LoVo (cell line): ENCODE measurements at places on chromosomes 3 and 15.

DNA sequence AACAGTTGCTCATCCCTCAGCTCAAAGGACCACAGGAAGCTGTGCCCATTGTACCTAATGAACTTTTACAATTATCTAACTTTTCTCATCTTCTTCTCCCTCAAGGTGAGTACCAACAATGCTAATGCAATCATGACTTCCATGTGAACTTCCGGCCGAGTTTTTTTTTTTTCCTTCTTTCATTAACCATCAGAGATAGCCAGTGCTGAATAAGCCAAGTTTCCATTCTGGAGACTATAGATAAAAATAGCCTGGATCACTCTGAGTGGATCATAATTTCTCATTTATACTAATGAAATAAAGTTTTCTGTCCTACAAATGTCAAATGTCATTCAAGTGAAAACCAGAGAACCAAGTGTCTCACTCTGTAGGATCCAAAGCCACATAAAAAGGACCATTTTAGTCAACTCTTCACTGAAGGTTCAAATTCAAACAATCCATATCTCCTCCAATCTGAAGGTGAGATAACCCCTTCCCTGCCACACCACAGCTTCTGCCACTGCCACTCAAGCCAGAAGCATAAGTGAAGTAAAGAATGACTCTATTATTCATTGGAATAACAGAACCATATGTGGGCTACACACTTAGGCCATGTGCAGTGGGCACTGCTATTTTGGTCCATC is 5.5 kb downstream of the SUMF1 start:
- no peak for DNase-seq

- DNase-seq, result peak; percentile 54
Observed at GRCh38 chr3:102180280-102180931, 254.4 kb upstream of the ZPLD1 start.

GRCh38 chr3:65230261-65231139 is 542.7 kb upstream of the ADAMTS9 start:
- DNase-seq, result no peak

GRCh38 chr15:73952913-73953750 is 26.9 kb downstream of the LOXL1 start:
- DNase-seq, result no peak

DNA sequence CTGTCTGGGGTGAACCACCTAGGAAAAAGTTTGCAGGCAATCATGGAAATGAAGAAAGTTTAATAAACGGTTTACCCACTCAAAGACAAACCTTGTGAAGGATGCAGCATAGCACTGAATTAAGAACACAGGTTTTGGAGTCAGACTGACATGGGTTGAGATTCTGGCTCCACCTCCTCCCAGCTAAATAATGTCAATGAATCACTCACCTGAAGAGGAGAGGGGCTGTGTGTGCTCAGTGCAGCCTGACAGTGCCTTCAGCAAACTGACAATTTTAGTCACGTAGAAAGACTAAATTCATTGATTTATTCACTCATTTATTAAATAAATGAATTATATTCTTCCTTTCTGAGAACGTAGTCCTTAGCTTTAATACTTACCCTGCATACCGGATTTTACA is 18.9 kb downstream of the NR1I2 start:
- DNase-seq, result no peak

DNA sequence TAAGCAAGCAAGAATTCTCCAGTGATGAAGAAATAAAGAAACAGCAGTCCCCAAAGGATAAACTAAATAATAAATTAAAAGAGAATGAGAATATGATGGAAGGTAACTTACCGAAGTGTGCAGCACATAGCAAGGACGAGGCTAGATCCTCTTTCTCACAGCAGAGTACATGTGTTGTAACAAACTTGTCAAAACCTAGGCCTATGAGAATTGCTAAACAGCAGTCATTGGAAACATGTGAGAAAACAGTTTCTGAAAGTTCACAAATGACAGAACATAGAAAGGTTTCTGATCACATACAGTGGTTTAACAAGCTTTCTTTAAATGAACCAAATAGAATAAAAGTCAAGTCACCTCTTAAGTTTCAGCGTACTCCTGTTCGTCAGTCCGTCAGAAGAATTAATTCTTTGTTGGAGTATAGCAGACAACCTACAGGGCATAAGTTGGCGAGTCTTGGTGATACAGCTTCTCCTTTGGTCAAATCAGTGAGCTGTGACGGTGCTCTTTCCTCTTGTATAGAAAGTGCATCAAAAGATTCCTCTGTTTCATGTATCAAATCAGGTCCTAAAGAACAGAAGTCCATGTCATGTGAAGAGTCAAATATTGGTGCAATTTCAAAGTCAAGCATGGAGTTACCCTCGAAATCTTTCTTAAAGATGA is 4.5 kb upstream of the SCG5 start:
- DNase-seq, result no peak

DNA sequence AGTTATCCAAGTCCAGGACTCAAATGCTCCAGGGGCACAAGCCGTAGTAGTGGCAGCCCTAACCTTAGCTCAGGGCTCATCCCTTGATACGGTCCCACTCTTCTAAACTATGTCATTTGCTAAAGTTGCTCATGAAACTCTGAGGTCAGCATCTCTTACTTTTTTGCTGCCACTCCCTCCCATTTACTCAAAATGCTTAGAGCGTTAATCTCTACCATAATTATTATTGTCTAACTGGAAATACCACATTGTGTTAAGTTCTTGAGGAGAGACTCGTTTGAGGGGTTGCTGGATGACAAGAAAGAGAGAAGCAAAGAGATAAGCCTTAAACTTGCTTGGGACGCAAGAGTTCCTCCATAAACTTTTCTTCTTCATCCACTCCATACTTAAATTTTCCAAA is 26.9 kb upstream of the TMOD3 start:
- DNase-seq, result no peak

DNA sequence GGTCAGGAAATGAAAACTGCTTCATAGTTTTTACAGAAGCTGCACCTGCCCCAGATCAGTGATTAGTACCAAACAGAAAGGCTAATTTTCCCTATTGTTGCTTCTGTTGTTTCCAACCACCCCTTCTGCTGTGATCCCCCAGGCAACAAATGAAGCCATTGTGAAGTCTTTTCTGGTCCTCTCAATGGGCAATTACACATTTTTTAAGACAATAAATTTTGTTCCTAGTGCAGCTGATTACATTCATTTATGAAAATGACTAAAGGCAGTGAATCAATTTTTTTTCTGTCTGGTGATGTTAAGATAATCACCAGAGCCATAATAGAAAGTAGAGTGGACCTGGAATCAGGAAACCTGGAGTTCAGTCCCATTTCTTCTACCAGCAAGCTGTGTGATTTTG is 32.7 kb downstream of the GLDN start:
- no peak for DNase-seq

DNA sequence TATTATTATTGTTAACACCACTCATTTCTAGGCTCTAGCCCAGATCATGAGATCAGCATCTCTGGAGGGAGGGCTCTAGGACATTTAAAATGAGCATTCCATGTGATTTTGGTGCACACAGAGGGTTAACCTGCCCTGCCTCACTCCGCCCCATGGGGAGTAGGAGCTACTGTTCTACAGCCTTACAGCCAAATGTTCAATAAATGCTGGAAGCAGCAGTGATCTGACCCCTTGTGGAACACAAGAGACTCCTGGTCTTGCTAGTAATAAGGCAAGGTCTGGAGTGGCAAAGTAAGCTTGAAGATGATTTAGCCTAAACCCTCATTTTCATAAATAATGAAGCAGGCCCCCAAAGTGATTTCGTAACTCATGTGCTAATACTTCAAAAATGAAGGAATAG is 166.4 kb upstream of the EOMES start:
- DNase-seq, result no peak

- DNase-seq, result no peak
Observed at GRCh38 chr3:192637803-192638202, 89.5 kb downstream of the FGF12 start.

DNA sequence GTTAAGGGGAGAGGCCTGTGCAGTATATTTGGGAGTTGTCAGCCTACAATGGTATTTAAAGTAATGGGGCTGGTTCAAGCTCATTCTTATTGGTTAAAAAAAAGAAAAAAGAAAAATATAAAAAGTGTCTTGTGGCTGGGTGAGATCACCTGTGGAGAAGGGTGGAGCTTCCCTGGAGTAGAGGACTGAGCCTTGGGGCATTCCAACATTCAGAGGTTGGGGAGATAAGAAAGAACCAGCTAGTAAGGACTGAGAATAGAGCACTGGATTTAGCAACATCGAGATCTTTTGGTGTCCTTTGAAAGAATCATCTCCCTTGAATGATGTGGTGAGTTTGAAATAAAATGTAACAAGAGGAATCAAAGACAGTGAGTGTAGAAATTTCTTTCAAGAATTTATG is 5.2 kb downstream of the SLC49A4 start:
- no peak for DNase-seq

GRCh38 chr15:28078191-28078719 is 20.9 kb downstream of the OCA2 start:
- no peak for DNase-seq

- DNase-seq, result no peak
Observed at GRCh38 chr3:14329842-14330241, 72.6 kb upstream of the SLC6A6 start.

DNA sequence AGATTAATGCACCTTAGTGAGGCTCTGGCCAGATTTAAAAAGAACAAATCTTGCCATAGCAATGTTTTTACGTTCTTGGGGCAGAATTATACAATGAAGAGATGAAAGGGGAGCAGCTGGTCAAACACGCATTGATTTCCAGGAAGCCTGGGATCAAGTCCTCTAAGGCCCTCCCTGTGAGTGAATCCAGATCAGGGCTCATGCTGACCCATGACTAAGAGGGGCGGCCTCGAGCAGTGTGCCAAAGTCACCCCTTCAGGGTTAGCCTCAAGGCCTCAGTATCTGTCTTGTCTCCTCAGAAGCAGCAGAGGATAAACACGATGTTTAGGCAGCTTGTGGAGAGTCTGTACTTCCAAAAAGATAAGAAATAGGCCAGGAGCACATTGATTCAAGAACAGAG is 9.3 kb upstream of the RBP1 start:
- DNase-seq, result no peak

DNA sequence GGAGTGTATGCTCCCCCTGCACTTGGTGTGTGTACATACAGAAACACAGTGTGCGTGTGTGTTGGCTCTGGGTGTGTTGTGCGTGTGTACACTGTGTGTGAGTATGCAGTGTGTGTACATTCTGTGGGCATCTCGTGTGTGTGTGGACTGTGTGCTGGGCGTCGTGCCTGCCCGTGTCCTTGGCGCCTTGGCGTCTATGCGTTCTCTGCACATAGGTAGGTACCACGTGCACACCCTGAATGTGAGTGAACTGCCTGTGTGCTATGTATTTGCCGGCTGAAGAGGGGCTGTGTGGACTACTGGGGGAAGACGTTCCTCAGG is 481 bp upstream of the ECE2 start:
- no peak for DNase-seq

DNA sequence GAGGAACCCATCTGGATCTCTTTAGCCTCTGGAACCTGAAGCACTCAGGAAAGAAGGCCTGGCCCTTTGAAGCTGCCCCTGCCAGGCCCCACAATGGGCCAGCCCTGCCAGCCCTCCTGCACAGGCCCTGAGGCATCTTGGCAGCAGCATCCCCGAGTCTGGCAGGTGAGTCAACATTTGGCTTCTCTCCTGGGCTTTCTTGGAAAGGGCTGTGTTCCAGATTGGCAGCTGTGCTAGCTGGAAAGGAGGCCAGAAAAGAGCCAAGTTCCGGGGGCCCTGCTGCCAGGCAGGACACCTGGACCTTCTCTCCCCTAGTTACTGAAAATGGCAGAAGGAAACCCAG is 187.2 kb downstream of the SHQ1 start:
- DNase-seq, result peak; percentile 83

GRCh38 chr3:166446291-166446690 is 609.1 kb upstream of the BCHE start:
- DNase-seq, result no peak

GRCh38 chr3:17581421-17582080 is 160.9 kb downstream of the TBC1D5 start:
- DNase-seq, result no peak

GRCh38 chr3:35744419-35744818 is 105.1 kb downstream of the ARPP21 start:
- DNase-seq, result no peak

DNA sequence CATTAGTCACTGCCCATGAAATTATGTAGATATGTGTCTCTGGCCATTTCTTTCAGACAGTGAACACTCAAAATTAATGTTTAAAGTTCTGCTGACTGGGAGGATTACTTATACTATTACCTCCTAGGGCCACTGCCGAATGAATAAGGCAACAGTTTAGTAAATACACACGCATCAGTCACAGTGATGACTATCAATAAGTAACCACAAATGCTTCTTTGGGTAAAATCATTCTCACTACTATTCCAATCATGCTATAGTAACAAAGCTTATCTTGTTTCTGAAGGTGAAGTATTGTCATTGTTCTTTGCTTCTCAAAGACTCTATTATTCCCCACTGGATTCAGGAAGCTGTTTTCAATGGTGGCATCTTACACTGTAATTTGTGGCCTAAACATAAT is 478.8 kb downstream of the EPHA3 start:
- no peak for DNase-seq

GRCh38 chr3:78992400-78992799 is 775.4 kb downstream of the ROBO1 start:
- DNase-seq, result no peak

- no peak for DNase-seq
Observed at GRCh38 chr15:39699516-39700374, 82.9 kb downstream of the FSIP1 start.

- DNase-seq, result no peak
Observed at GRCh38 chr3:146195030-146195429, 34.0 kb upstream of the PLOD2 start.
